ENCODE measurements at places on chromosomes 4 and X. TPM values are rescaled to one million over a fixed set of nuclear protein-coding genes. Genes with fewer than 3 reads are reported as not detected.

The PAK3 gene
- 0.05 TPM for total RNA-seq

The FAM9C gene
- total RNA-seq = not detected

The FOXP3 gene
- total RNA-seq = 0.29 TPM

The NEIL3 gene
- 0.35 TPM for total RNA-seq

The DGKK gene
- total RNA-seq = not detected

The CXCL3 gene
- total RNA-seq = not detected

The PCDH7 gene
- not detected for total RNA-seq

The VCX gene
- not detected for total RNA-seq

DNA sequence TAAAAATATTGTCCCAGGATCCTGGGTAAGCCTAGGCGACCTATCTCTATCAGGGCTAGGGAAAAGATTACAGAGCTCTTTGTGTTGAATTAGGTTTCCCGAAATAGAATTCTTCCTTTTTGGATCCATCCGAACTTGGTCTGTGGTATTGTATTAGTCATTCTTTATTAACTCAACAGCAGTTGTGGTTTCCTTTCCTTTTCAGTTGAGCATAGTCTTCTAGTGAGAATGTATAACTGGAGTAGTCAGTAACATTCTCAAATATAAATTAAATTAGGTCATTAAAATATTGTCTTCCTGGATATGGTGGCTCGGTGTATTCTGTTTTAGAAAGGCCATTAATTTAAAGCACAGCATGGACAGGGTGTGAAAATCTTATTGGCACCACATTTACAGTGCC lies 520.4 kb downstream of the NLGN4X start:
- no peaks in the 10 kb centered on the region for H3K36me3 ChIP-seq
- no peaks in the 10 kb centered on the region for H3K4me1 ChIP-seq
- no peak overlapping the region for H3K4me3 ChIP-seq
- H3K27ac ChIP-seq = no peak overlapping the region
- DNase-seq = no peak
- H3K27me3 ChIP-seq = no peaks in the 10 kb centered on the region

DNA sequence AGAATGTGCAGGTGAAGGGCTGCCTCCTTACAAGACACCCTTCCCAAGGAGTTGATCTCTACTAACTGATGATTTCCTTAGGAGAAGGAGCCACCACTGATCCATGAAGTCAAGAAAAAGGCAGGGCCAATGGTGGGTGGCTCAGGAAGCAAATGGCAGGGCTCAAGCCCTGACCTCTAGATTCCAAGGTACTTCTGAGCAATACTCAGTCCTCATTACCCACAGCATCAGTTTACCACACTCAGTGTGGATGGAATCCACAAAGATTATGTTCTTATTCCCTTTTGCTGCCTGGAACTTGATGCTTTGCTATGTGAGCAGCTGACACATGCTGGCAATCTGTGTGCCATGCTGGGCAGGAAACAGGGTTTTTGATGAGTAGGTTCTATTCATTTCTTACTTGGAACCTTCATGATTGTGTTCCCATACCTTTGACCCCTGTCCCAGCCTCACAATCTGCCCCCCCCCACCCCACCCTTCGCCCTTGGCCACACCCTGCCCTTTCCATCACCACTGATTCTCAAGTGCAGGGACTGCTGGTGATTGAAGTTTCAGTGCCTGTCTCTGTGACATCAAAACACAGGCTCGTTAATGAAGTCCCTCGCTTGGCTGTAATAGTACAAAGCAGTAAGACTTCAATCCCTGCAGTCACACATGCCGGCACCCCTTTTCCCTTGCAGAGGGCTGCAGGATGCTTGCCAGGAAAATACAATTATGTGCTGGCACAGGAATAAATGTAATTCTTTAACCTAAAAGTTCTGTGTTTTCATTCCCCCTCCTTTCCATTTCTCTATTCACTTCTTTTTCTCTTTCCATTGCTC lies 135.6 kb upstream of the GPC4 start:
- H3K36me3 ChIP-seq = no peaks in the 10 kb centered on the region
- DNase-seq = no peak
- no peak overlapping the region for H3K27ac ChIP-seq
- H3K4me3 ChIP-seq = no peak overlapping the region
- no peaks in the 10 kb centered on the region for H3K27me3 ChIP-seq
